ENCODE measurements at places on chromosomes 7 and 10.
A peak's percentile ranks its signal among the peaks of the same experiment; 100 is the strongest.

DNA sequence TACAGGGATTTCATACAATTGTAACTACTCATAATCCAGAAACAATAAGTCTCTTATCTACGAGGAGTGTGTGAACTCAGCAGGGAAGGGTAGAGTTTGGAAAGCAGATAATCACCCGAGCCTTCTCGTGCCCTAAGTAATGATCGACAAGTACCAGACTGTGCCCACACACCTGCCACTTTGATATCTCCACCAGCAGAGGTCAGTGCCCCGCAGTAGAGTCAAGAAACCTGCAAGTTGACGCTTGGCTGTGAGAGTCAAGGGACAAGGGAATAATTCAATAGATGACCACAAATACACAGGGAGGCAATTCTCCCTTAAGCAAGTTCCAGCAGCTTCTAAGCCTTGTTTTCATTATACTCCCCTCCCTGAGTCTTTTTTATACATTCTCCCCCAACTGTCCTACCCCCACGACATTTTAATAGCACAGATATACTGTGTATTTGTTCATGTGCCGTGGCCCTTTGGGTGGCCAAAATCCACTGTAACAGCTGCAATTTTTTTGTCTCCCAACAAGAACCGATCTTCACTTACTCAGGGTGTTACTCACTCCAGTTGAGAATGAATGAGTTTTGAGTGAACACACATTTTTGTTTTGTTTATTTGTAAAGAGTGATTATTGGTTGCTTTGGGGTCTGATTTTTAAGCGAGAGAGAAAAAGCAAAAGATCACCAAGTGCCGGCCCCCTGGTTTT, 106.9 kb upstream of the RHEB start:
- peak; percentile 20 for DNase-seq

DNA sequence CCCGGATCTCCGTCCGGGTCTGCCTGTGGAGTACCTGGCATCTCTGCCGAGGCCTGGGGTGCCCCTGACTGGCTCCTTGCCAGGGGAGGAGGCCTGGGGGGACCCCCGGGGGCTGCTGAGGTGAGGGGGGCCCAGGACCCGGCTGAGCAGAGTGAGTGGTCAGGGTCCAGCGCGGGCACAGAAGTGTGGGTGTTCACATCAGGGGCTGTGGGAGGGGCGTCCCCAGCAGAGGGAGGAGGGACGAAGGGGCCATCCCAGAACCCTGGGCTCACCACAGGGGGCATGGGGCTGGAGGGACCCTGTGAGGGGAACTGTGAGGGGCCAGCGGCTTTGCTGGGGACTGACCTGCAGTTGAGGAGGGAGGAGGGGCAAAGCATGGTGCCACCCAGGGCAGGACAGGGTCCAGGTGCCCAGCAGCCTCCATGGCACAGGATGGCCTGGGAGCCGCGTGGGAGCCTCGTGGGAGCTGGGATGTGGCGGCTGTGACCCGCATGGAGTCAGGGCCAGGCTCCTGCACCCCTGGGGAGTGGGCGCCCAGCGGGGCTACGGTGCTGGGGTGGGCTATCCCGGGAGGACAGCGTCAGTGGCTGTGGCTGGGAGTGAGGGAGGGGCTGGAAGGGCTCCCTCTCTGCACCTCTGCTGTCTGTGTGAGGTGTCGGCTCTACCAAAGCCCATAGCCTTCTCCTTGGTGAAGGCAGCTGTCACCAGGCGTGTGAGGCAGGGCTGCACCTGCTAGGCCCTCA, 91.2 kb downstream of the DNAJB6 start:
- DNase-seq: no peak

GRCh38 chr7:157703534-157704195, 366.9 kb downstream of the DNAJB6 start:
- no peak for DNase-seq

GRCh38 chr7:129144095-129144833, at the start of gene TSPAN33:
TSS of gene TSPAN33 (plus strand) at chr7:129144707. CDS start at chr7:129144981, 274 bp downstream.
- DNase-seq: peak; percentile 66

DNA sequence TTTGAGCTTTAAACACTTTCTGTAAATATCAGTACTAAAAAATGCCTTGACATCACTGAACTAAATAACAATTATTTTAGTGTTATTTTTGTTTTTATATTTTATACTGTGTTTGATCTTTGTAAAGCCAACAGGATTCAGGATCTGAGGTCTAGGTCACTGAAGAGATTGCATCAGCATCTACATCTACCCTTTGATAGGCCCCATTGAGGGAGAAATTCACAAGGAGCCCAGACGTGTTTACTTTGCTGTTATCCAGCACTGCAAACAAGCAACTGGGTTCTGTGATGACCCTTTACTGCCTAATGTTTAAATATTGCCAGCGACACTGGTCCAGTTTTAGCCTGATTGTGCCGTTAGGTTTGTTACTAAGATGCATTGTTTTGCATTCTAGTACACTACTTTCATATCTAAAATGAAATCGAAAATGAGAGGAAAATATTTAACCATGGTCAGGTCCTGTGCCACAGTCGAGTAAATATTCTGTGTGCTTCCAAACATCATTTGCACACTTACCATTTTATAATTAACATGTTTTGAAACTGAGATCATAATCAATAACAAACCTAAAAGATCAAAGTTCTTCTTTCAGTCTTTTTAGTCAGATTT, 48.7 kb downstream of the SP8 start:
- no peak for DNase-seq

- DNase-seq: no peak
These were observed 3.8 kb downstream of the LDB3 start for GRCh38 chr10:86671985-86672710.

DNA sequence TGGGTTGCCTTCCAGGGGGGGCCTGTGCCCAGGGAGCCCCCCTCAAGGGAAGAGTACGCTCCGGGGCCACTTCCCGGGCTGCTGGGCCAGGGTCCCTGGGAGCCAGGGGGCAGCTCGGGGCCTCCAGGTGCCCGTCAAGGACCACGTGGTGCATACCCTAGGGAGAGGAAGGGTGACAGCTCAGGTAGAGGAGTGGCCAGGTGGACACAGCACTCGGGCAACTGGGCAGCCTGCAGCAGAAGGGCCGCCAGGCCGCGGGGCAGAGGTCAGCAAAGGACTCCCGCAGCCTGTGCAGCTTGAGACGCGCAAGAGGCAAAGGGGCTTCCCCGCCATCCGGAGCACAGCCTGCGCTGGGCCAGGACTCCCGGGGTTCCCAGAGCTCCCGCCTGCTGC, 26.4 kb downstream of the AP5Z1 start:
- DNase-seq: no peak

- no peak for DNase-seq
These were observed 8.4 kb downstream of the PPP2R2D start for GRCh38 chr10:131909014-131909808.

GRCh38 chr10:89837165-89838043, 136.0 kb downstream of the KIF20B start:
- DNase-seq: peak; percentile 54

- no peak for DNase-seq
These were observed 105.0 kb downstream of the ZNF248 start for GRCh38 chr10:37752334-37752875.

DNA sequence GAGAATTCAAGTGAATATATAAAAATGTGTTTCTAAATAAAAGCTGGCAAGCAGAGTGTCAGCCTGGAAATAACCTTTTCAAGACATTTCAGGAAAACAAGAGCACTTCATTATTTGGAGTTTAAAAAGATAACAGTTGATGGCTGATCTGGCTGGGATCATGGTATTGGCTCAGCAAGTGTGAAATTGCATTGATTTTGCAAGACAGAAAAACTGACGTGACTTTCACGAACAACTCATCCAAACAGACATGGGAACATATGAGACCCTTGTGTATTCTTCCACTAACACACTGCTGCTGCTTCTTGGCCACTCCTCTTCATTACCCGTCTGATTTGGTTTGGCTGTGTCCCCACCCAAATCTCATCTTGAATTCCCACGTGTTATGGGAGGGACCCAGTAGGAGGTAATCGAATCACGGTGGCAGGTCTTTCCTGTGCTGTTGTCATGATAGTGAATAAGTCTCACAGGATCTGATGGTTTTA, 108.5 kb downstream of the RAB18 start:
- no peak for DNase-seq

DNA sequence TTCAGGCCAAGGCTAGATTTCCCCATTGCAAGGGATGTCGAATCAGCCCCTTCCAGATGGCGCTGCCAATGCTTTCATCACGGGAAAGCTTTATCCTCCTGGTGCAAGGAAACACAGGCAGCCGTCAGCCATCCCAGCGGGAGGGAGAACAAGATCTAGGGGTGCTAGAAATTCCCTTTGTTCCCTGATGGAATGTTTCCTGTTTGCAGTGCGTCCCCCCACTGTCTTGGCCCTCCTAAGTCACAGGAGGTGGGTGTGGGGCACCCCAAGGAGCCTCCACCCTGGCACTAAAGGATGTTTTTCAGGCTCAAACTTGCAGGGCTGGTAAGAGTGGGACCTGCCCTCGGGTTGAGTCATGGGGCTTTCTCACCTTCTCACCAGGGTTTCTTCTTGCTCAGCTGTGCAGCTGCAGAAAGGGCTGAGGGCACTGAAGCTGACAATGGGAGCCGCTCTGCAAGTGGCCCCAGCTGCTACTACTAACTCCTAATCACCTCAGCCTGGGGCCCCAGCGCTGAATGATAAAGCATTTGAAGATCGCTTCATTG, 103.6 kb downstream of the PRPF18 start:
- DNase-seq: no peak

DNA sequence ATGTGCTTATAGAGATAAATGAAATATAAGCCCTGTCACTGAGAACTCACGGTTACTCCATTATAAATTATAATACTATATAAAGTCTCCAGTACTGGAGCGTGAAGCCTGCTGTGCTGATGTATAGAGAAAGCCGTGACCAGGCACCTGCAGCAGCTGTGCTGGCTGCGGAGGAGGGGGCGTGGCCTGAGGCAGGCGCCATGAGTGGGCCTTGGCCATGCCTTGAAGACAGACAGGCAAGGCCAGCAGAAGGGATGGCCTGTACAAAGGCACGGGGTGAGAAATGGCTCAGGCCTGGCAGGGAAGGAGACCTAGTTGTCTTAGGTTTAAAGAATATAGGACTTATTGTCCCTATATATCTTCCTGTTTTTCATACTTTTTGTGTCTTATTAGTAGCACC, 218.5 kb upstream of the STK17A start:
- no peak for DNase-seq

DNA sequence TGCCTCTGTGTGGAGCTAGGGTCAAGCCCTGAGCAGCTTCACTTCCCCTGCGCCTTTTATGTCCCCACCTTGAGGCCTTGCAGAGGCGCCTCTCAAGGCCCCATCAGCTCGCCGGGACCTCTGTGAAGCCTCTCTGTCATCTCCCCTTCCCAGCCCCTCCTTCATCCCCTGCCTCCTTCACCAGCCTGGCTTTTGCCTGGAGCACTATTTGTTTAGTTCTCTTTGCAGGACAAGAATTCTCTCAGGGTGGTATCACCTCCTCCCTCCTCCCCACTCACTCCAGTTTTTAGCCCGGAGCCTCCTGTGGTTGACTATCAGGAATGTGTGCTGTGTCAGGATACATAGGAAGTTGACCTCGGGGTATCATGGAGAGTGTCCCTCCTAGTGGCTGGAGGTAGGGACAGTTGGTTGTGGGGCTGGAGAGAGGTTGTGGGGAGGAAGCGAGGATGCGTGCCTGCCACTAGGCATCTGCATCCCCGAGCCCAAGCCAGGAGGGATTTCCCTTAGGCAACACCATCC, 89.8 kb upstream of the ANLN start:
- no peak for DNase-seq

GRCh38 chr7:106871793-106872571, 6.9 kb downstream of the PIK3CG start:
- DNase-seq: no peak

GRCh38 chr7:2720024-2720423, 32.0 kb downstream of the AMZ1 start:
- no peak for DNase-seq

GRCh38 chr7:116113310-116113709, 82.7 kb upstream of the TFEC start:
- no peak for DNase-seq

DNA sequence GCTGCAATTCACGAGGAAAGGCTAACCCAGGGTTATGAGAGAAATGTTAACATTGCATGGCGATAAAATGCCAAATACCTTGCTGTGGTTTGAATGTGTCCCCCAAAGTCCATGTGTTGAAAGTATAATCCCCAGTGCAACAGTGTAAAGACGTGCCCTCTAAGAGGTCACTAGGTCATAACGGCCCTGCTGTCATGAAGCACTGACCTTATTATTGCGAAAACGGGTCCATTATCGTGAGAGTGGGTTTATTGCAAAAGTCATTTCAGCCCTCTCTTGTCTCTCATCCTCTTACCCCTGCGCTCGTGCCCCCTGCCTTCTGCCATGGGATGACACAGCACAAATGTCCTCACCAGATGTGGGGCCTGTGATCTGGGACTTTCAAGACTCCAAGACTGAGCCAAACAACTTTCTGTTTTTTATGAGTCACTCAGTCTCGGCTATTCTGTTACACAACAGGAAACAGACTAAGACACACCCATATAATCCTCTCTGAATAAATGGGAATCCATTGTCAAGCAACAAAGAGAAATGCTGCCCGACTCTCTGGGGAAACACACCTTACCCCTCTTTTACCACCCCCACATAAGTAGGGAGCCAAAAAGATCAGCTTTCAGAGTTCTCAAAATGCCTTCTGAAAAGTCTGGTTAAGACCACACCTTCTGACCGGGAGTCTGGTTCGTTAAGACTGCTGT, 73.1 kb upstream of the UCN3 start:
- peak; percentile 32 for DNase-seq

DNA sequence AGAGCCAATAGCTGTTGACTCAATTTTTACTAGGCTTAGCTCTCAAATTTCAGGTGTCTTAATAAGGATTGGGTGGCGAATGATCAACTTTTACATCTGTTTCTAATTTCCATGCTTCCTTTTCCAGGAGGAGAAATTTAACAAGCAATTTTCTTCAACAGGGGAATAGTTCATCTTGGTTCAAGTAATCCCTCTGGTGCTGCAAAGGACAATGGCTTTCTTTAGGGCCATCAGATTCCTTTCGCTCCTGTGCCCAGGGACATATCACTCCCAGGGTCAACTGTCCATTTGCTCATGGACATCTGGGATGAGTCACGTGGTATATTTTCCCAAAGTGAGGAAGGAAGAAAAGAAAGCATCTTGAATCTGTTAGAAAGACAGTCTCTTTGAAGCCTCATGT, 313.3 kb downstream of the FRMD4A start:
- DNase-seq: no peak

GRCh38 chr7:95916573-95917297, 144.4 kb downstream of the DYNC1I1 start:
- DNase-seq: peak; percentile 57

GRCh38 chr7:45389073-45389872, 184.9 kb upstream of the ADCY1 start:
- no peak for DNase-seq

DNA sequence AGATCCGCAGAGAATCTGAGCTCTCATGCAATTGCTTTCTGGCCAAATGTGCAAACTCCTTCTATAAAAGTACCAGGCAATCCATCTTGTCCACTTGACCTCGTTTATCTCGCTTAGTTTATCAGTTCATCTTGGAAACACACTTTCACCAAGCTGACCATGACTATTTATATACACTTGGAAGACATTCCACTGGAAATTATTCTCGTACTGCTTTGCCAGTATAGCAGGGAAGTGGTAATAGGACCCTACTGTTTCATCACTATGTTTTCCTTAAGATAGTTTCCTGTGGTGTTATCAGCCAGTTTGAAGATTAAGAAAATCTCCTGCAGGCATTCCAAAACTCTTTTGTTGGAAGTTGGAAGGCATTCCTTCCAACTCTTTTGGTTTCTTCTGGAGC, 115.3 kb upstream of the FAM171A1 start:
- DNase-seq: no peak
